ENCODE measurements at places on chromosomes 2 and 18.

- DNase-seq: no peak
Observed at GRCh38 chr18:13545955-13546354, 180.4 kb downstream of the FAM210A start.

DNA sequence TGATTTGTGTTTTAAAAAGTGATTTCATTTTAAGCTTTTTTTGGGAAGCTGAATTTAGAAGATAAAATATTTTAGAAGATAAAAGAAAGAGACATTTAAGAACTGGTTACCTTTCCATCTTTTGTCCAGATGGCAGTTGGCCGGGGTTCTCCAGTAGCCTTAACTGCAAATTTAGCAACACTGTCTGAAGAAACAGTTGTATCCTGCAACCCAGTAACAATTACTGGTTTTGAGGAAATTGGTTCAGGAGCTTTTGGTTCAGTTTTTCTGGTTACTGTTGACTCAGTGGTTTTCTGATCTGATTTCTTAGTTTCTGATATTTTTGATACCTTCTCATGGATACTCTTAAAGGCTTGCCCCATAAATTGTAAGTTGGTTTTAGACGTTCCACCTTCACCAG, 49.9 kb downstream of the PLEKHA3 start:
- DNase-seq: no peak

GRCh38 chr2:190679813-190680591, 31.1 kb downstream of the NAB1 start:
- no peak for DNase-seq

DNA sequence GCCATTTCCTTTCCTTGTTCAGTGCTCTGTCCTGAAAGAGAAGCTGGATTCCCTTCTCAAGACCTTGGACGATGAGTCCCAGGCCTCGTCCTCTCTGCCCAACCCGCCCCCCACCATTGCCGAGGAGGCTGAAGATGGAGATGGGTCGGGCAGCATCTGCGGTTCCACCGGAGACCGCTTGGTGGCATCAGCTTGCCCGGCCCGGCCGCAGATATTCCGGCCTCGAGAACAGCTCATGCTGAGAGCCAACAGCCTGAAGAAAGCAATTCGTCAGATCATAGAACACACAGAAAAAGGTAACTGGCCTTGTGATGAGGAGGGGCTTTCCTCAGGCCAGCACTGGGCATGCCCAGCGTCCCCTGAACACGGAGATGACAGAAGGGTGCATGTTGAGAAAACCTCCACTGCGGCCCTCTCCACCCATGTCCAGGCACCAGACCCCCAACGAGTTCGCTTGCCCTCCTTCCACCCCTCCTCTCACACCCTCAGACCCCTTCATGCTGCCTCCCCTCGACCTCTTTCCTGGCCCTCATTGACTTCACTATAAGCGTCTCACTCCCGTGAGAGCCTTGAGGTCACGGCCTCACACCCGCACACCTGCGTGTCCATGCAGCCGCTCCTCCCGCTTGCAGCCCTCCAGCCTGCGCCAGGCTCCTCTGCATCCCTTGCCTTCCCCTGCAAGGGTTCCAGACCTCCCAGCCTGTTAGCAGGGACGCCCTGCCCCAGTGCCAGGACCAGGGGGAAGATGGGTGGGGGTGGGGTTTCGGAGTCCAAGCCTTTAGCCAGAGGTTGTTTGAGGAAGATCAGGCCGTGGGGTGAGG, 95.0 kb downstream of the DGKD start:
- no peak for DNase-seq

- no peak for DNase-seq
Observed at GRCh38 chr2:7233126-7233525, 315.9 kb downstream of the RNF144A start.

GRCh38 chr18:67483237-67483636, 33.3 kb downstream of the DSEL start:
- no peak for DNase-seq

- DNase-seq: no peak
Observed at GRCh38 chr2:101076581-101076980, 74.5 kb downstream of the RPL31 start.

DNA sequence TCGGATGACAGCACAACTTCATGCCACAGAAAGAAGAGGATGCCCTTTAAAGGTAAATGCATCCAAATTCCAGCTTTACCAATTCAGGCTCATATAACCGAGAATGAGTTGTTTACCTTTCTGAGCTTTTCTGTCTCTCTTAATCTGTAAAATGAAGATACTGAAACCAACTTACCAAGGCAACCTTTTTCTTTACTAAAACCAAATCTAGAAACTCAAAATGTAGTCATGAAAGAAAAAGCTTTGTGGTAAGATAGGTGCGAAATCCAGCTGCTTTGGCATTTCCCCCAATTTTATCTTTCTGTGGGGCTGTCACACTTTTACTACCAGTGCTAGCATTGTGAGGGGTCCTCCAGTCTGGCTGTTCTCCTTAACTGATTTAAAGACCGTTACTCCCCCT, 240.4 kb downstream of the IKZF2 start:
- no peak for DNase-seq

DNA sequence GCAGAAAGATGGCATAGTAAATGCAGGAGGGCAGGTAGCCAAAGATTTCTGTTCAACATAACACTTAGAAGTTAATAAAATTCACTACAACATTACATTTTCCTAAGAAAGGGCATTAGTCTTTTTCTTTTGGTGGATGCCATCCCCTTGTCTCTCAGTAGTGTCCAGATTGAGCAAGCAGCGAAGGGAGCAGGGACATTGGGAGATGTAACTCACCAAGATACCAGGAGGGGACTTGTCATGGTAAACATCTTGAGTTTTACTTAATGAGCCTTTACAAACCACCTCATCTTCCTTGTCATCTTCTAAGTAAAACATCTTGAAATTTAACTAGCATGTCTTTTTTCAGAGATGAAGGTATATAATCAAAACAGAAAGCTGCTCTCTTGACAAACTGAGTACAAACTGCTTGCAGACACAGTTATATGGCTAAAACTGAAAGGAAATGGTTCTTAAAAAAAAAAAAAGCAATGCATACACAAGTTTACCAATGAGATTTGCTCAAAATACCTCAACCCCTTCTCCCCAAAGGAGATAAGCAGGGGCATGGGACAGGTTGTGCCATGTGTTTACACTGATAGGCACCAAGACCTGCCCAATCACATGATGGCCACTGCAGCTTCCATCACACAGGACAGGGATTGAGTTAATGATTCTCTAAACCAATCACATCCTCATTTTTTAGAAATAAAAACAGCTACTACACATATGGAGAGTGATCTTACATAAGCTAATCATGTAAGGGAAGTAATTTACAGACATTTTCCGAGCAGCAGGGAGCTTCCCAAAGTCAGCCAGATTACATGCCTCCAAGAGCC, 30.3 kb downstream of the LPIN2 start:
- no peak for DNase-seq

GRCh38 chr18:12028674-12029073, 47.4 kb downstream of the IMPA2 start:
- no peak for DNase-seq

- DNase-seq: no peak
Observed at GRCh38 chr2:209762563-209762962, 9.1 kb upstream of the UNC80 start.

- no peak for DNase-seq
Observed at GRCh38 chr2:227183657-227184367, 19.4 kb downstream of the COL4A3 start.

GRCh38 chr2:197504512-197504911, 4.3 kb downstream of the HSPE1 start:
- no peak for DNase-seq

DNA sequence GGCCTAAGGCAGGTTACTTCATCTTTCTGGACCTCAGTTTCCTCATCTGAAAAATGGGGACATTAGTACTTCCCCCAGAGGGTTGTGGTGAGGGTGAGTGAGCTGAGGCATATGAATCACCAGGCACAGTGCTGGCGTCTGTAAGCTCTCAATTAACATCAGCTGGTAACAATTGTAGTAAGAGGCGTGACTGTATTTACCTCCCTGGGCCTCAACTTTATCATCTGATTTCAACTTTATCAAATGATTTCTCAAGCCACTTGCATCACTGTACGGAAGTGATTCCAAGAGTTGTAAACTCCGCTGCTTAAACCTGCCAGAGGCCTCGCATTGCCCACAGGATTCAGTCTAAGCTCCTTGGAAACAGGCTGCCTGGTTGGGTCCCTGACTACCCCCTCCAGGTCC, 53.6 kb upstream of the PKDCC start:
- no peak for DNase-seq

DNA sequence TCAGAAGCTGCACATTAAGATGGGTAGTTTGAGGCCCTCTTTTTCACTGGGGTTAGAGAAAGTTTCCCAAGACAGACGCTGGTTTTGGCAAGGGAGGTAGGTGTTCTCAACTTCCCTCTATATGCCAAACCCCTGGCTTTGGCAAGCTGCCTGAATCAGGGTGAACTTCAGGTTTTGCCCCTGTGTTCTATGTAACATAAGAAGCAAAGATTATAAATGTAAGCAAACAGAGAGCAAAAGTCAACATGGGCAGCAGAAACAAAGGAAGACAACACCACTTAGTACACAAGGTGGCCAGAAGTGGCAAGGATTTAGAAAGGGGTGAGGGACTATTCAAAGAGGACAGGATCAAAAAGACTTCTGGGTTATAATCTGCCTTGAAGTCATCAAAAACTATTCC, 70.5 kb upstream of the TFCP2L1 start:
- no peak for DNase-seq

DNA sequence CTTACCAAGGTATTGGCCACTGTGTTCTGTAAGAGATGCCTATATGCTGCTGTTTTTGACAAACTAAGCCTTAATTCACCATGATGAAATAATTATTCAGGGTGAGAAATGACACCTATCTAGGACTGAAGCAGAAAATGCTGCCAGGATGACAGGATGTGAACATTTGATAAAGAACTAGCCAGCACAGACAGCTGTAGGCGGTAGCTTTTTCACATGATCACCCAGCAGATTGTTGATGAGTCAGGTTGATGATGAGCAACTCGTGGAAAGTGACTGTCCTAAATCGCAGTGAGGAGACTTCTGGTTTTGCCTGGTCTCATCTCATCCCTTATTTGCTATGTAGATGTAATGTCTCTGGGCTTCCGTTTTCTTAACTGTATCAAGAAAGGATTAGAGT, 144.1 kb downstream of the PRPF40A start:
- DNase-seq: no peak

DNA sequence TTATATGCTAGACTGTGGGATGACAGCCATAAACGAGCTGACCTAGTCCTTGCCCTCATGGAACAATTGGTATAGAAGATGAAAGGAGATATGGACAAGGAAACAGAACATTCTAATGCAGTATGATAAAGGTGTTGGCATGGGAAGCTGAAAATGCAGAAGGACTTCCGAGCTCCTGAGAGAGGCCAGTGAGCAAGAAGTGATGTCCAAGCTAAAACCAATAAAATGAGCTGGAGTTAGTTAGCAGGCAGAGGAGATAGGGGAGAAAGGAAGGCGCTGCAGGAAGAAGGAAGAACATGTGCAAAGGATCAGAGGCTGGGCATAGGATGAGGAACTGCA, 64.5 kb downstream of the BOD1L2 start:
- DNase-seq: no peak

DNA sequence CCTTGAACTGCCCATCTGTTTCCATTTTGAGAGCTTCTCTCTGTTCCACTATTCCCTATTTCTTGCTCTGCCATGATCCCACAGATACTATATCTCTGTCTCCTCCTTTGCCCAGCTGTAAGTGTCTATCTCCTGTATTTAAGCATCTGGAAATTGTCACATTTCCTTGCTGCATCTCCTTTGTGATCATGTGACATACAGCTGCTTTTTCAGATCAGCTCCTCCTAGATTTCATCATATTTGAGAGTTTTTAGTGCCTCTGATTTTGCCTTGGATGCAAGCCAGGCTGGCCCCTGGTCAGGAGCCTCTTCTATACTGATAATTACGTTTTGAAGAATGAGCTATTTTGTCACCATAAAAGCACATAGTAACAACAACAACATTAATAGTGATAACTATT, 131.7 kb upstream of the TNP1 start:
- DNase-seq: no peak

- DNase-seq: no peak
Observed at GRCh38 chr2:237159006-237159911, 73.6 kb downstream of the COPS8 start.

DNA sequence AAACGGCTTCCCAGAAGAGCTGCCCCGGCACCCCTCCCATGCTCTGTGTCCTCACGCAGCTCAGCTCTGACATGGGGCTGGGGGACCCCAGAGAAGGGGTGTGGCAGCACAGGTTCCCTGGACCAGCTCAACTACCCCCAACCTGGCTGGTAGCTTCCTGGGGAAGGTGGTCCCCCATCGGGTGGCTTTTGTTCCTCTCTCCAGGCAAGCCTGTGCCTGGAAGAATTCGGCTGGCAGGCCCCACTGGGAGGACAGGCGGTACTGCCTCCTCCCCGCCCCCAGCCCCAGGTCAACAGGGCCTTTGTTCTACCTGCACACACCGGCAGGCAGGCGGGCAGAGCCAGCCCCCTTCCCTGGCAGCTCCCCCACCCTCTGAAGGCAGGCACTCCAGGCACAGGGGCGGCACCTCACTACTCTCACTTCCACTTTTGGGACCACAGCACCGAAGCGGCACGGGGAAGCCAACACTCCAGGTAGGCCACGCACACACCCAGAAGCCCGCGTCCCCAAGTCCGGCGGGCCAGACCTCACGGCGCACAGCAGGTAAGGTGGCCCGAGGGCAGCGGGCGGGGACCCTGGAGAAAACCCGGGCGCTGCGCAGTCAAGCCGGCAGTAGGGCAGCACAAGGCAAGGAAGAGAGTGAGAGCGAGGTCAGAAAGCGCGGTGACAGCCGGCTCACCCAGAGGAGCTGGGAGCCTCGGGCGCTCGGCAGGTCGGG, 1.3 kb downstream of the HS6ST1 start:
- DNase-seq: no peak

GRCh38 chr2:2270808-2271415, 60.2 kb downstream of the MYT1L start:
- no peak for DNase-seq

DNA sequence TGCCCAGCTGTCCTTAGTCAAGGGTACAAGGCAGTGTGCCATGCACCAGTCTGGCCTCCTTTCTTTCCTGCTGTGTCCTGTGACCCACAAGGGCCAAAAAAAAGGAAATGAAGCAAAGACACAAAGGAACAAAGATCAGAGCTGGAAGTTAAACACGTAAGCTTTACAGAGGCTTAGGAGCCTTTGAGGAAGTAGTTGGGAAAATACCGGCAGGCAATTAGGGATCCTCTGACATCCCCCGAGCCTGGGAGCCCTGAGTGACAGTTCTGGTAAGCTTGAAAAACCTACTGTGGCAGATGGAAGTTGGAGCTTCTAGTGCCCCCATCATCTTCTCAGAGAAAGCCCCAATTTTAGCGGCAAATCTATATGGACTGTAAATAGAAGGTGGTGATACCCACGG, 78.5 kb downstream of the SPRED2 start:
- no peak for DNase-seq

DNA sequence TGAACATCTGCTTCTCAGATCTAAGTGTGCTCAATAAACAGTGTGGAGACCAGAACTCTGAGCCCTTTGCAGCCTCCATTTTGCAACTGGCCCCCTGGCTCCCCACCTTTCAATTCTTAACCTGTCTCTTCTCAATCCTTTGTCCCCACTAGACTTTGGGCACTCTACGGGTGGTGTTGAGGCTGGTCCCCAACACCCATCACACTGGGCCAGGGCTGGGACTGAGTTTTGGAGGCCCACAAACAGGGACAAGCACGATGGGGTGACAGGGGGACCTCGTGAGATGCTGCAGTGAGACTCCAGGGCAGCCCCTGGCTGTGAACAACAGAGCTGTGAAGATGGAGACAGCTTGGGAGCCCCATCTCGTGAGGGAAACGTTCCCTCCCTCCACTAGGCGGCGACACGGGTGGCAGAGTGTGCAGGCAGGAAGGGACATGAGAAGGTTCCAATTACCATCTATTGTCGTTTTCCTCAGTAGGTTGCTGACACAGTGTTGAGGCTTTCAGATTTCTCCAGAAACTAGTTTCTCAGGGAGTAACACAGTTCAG, 1.2 kb downstream of the ANKMY1 start:
- DNase-seq: no peak

All from stimulated activated CD8-positive, alpha-beta memory T cell treated with anti-CD3 and anti-CD28 coated beads, Interleukin-7, amount 100 ng/mL, for 24 hours (primary cell).